C1 segment of cervical spinal cord (tissue), 14 donors: ENCODE measurements at places on chromosomes 2 and 18.

DNA sequence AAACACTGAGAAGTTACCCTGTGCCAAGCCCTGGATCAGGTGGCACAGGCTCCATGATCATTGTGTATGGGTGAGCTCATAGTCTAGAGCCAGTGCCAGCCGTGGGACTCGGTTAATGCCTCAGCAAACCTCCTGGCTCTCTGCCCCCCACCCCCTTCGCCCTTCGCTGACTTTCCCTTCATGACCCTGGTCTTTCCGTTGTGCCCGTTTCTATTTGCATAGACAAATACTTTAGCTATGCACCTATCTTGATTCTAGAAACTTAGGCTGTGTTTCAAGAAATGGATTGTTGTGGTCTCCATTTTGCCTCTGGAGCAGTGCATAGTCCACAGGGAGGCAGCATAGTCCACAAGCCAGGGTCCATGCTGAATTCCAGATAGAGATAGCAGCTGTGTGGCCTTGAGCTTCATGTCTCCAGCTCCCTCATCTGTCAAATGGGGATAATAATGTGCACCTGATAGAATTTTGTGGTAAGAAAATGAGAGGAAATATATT is 44.8 kb upstream of the KDM3A start:
- peak; percentile 63 for DNase-seq

- DNase-seq: no peak
Observed at GRCh38 chr2:20229322-20230113, 4.6 kb upstream of the SDC1 start.

DNA sequence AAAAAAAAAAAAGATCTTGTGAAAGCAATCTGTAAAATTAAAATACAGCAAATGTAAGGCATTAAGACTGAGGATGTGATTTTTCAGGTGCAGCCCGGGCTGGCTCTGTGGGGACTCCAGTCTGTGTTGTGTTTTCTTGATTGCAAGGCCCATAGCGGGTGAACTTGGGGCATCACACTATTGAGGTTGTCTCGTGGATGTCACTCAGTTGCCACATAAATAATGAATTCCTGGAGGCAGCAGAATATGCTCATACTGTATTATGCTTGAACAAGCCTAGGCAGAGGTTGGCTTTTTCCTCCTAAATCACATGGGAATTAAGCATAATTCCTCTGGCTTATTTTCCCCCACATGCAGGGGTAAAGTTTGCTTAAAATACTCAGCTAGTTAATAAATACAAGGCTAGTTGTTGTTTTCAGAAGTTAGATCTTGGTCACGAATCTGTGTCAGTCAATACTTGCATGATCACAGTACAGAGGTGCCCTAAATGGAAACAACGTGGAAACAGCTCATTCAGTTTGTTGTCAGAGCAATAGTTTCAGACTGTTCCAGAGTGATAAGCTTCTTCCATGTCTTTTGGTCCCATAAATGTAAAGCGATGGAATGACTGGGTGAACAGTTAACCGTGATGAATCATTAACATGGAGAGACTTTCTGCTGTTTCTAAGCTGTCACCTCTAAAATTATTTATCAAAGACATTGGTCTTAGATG is 16.4 kb downstream of the GEMIN6 start:
- no peak for DNase-seq

- no peak for DNase-seq
Observed at GRCh38 chr2:241877989-241878970, 8.8 kb downstream of the RTP5 start.

DNA sequence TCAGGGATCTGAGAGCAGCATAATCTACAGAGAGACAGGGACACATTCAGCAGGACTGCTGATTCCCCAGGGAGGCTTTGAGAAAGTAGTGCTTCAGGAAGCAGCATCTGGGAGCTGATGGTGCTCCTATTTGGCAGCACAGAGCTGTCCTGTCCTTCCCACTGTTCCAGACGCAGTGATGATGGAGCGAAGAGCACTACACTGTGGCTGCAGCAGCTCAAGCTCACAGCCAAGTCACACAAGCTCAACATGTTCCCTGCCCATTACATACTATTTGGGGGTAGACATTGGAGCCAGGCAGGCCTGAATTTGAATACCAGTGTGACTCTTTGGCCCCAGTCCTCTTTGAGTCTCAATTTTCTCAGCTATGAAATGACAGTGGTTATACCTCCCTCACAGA is 15.2 kb upstream of the GALM start:
- no peak for DNase-seq

- DNase-seq: no peak
Observed at GRCh38 chr2:45938649-45939511, 287.4 kb downstream of the PRKCE start.

DNA sequence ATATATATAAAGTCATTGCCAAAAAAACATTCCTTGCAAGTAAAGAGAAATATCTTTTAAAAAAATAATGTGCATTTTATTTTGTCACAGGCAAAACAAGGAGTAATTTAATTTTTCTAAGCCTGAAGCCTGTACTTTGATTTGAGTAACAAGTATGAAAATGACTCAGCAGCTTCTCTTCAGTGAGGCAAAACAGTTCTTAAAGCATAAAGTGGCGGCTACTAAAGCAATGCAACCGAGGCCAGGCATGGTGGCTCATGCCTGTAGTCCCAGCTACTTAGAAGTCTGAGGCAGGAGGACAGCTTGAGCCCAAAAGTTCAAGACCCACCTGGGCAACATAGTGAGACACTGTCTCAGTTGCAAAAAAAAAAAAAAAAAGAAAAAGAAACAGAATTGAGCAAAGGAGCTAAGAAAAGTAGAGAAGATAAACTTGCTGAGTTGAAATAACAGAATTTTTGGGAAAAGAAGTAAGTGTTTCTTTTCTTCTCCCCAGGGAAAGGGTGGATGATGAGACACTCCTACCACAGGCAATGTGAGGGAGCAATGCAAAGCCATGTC is 29.6 kb downstream of the DOK1 start:
- no peak for DNase-seq

GRCh38 chr2:85353876-85354285 is 447 bp downstream of the RETSAT start:
- DNase-seq: peak; percentile 63

GRCh38 chr2:232013701-232014353 is 52.3 kb downstream of the DIS3L2 start:
- DNase-seq: no peak

DNA sequence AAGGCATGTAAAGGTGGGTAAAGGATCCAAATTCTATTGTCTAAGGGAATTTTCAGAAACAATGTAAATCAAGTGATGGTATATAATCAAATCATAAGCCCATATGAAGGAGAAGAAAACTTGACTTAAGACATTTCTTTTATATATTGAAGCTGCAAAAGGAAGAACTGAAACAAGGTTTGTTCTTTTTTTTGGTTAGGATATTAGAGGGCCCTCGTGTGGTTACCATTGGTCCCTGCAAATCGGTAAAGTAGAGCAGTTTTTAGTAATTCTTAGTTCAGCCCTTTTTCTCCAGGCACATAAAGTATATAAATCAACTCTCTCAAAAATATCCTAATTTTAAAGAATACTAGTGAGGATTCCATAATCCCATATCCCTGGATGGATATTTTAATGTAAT is 105.6 kb upstream of the STK17B start:
- DNase-seq: no peak

DNA sequence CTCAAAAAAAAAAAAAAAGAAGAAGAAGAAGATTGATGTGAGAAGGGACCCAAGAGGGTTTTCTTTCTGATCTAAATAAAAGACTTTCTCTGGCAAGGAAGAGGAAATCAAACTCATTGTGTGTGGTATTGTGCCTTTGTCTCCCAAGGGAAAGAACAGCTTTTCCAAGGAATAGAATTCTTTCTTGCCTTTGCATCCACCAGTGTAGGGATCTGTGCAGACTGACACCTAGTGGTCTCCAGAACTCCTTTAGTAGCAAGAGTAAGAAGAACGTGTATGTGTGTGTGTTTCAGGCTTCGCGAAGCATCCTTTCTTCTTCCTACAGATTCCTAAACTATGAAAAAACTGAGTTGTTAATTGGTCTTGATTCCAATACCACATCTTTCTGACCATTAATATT is 33.5 kb upstream of the CRIM1 start:
- DNase-seq: no peak

DNA sequence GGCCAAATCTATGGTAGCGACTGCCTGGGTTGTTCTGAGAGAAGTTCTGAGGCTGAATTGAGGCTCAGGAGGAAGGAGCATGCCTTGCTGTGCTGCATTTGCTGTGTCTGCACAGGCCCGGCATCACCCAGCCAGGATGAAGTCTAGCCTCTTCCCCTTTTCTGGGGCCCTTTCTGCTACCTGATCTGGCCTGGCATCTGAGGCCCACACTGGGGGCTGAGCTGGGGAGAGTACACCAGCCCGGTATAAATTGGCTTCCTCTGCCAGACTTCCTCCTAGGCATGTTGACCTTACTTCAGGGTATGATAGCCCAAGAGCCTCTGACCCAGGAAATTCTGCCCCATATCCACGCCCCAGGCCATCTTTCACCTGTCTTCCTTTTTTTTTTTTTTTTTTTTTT is 30.0 kb downstream of the MRPL35 start:
- DNase-seq: no peak

DNA sequence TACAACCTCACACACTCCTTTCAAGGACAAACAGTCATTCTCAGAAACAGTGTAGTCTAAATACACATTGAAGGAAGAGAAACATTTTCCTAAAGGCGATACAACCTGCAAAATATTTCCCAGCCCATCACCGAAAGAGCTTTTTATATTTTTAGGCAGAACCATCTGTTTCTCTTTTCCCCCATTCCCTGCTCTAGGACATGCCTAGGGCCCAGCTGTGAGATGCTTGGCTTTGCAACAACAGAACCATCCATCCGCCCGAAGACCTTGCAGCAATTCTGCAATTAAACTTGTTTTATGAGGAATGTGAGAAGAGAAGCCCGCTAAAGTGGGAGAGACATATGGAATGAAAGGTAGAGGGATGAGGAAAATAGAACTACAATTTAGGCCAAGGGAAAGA is 105.6 kb upstream of the RFX8 start:
- no peak for DNase-seq

DNA sequence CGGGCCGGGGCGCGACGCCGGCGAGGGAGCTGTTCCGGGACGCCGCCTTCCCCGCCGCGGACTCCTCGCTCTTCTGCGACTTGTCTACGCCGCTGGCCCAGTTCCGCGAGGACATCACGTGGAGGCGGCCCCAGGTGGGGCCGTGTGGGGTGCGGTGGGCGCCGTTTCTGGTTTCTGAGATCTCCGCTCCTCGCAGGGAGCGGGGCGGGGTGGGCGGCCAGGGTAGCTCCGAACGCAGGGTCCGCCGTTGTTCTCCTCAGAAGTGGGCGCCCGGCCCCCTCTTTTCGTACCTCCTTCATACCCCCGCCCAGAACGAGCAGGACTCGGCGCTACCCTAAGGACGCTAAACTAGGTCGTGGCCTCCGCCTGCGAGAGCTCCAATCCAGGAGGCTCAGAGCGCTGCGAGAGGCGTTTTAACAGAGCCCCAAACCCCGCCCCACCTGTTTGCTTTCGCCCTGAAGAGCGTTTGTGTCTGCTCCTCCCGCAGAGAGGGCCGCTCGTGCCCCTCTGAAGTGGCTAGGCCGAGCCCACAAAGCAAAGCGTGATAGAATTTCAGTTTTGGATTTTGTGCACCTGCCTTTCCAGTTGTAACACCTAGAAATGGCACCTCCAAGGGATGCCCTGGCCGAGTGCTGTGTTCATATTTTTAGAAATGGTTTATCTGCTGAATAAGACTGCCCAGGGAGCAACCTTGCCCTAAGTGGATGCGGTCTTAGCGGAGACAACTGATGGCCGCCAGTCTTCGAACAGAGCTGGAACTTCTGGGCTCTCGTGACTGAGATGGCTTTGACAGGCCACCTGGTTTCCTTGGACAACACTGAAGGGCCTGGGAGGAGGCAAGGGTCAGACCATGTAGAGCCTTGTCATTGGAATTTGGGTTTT is 626 bp downstream of the CAPN10 start:
- no peak for DNase-seq

- DNase-seq: no peak
Observed at GRCh38 chr2:134233728-134234136, 20.1 kb upstream of the MGAT5 start.

GRCh38 chr18:31795747-31796146 is 35.1 kb upstream of the SLC25A52 start:
- DNase-seq: no peak

DNA sequence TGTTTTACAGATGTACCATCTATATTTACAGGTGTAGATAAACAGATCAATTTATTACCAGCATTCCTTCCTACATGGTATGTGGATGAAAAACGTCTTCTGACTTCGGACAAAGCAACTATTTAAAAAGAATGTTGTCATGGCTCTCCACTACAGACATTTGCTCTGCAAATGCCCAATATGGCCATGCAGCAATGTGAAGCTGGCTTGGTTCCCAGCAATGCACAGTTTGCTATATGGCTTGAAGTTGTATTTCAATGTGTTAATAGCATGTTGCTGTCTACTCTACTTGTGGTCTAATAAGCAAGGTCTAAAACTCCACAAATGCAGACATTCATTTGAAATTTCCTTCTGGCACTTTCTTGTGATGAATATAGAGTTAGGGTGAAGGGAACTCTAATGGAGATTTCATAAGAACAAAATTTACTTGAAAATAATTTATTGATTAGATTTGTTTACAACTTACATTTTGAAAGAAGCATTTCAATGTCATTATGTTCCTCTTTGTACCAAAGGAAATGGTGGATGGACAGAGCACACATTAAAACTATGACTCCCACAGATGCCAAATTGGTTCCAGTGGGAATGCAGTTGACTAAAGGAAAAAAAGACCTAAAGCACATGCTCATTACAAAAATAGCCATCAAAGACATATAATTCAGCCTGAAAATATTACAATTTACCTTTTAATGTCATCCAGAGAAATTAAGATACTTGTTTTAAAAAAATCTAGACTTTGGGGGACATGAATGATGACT is 234.0 kb downstream of the DYM start:
- no peak for DNase-seq

DNA sequence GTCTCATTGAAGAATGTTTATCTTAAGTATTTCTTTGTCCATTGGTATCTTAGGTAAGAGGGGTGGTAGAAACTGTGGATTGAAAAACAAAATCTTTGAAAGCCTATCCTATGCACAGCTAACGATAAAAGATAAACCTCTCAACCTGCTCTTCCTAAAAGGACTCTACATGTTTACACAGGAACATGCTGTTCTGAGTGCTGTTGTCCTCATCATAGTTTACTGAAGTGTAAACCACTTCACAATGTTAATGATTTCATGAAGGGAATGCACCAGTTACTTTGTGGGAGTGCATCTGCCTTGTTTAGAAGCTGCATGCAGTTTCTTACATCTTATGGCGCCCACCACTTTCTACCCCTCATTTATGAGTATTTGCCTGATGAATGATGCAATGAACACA is 1.2 kb downstream of the ACMSD start:
- DNase-seq: no peak

DNA sequence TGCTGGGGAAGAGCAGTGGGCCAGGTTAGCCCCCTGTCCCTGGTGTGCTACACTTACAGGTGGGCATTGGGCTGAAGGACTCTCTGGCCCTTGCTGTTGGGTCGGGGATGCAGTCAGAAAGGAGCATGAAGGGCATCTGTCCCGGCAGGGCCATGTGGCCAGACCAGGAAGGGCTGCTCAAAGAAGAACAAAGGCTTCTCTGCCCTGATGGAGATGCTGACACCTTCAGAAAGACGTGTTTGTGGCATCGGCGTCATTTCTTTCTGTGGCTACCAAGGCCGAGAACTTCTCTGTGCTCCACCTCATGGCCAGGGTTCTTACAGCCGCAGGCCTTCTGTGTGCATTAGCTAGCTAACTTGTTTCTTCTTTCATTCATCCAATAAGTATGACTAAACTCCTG is 239.1 kb downstream of the FAM210A start:
- no peak for DNase-seq

GRCh38 chr18:27860011-27860410 is 316.9 kb downstream of the CDH2 start:
- DNase-seq: no peak
